ENCODE measurements at places on chromosomes 5 and 9.
A peak's percentile ranks its signal among the peaks of the same experiment; 100 is the strongest.

GRCh38 chr5:102450313-102450990, 48.3 kb downstream of the SLCO6A1 start:
- no peak for DNase-seq

GRCh38 chr5:38468978-38469706, 87.3 kb downstream of the LIFR start:
- DNase-seq = no peak

DNA sequence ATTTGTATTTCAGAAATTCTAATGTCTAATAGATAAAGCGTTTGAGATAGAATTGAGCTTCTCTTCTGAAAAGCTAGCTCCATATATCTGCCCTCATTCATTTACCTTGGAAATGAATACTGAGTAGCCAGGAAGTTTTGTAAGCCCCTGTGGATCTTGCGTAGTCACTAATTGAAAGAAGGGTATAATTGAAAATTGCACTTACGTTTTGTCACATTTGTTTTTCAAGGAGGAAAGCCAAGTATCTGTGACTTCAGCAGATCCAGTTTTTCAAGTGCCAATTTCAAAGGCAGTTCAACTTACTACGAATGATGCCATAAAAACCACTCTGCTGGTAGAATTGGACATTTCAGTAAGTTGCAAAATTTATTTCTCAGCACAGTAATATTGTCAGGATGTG, 14.0 kb downstream of the MTRR start:
- DNase-seq = no peak

GRCh38 chr5:114056185-114056538, 305.7 kb upstream of the KCNN2 start:
- DNase-seq = no peak

DNA sequence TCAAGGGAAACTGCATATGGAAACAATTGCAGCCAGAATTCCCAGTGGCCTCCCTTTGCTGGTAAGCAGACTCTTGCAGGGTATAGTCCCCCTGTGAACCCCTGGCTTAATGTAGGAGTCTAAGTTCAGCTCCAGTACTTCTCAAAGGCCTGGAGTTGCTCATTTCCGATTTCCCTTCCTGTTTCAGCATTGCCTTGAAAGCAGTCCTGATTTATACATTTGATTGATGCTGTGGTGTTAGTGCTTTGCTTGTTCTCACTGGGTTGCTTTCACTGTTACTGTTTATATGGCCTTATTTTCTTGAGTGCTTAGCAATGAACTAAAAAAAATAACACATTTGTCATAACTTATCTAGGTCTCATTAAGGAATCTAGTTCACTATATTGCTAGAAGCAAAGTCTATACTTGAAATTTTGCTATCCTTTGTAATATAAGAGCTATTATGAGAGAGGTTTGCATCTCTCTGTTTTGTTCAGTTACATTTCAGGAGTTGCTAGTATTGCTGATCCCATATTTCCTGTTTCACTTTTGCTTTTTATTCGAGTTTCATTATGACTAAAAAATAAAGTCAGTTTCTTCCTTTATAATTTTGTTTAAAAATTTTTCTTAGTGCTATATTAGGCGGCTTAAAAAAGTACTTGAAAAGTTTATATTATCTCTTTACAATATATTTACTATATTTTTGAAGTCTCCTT, 122.4 kb upstream of the NMUR2 start:
- DNase-seq = no peak

- DNase-seq = no peak
Measured at GRCh38 chr5:63233361-63233760, 654.7 kb downstream of the LRRC70 start.

DNA sequence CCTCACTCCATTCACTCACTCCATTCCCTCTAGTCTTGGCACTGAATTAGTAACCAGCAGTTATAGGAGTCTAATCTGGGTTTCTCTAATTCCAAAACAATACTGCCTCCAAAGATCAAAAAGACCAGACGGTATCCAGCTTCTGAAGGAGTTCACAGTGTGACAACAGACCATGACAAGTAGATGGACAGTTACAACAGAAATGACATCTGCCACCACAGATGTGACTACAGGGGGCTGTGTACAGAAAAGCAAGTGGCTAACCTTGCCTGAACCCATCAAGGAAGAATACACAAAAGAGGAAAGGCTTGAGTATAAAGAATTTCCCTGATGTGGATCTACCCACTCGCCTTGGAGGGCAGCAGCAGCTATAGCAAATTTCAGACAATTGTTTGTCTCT, 112.4 kb downstream of the ACTL7B start:
- no peak for DNase-seq

DNA sequence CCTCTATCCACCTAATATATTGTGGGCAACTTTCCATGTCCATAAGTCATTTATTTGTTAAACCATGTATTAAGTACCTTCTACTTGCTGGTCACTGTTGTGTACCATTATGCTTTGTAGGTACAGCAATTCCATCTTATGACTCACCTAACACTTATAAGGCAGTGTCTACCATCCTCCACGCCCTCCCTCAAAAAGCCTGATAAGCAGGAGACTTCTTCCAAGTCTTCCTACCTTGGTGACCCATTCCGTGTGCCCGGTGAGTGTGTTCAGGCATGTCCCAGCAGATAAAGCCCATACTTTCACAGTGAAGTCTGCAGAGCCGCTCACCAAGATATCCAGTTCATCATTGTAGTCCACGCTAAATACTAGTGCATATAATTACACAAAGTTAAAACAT, 17.4 kb downstream of the FBXW2 start:
- no peak for DNase-seq

GRCh38 chr5:78953092-78953800, 31.9 kb downstream of the ARSB start:
- DNase-seq = no peak

DNA sequence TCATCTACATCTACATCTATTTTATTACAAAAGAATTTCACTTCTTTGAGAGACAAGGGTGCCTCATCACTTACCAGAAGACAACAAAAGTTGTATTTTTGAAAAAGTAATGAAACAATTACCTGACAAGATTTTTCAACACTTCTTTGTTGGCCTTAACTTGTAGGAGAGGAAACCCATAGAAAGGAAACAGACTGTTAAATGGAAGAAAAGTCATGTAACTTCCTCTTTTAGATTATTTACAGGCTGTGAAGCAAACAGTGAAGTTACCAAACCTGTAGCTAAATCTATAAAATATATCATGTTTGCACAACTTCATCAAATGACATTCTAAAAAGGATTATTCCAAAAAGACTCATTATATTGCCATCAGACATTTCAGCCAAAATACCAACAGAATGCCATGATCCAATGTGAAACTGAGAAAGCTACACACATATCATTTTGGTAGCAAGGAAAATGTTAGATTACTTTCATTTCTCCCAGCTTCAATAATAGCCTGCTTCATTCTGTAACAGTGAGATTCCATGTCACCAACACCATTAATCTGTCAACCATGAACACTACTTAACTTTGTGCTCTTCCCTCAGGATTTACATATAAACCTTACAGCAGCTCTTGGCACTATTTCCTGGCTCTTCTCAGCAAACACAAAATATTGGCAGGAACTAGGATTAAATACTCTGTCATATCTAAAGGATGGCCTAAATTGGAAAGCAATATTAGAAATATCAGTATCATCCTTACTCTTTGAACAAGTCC, 122.5 kb downstream of the MCTP1 start:
- DNase-seq = no peak

DNA sequence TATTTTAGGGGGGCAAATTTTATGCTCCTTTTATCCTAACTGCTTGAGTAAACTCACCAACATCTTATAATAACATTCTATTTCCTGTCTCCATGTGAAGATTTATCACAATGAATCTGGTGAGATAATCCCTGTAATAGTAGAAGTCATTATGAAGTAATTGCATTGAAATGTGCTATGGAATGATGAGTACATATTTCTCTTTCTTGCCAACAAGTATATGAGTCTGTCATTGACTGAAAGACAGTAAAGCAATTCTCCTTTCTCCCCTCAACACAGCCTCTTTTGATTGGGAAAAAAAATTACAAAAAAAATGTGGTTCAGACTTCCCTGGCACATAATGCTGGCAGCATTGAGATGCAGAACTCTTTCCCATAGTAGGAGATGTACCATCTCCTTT, 459.2 kb upstream of the RGMB start:
- DNase-seq = no peak

DNA sequence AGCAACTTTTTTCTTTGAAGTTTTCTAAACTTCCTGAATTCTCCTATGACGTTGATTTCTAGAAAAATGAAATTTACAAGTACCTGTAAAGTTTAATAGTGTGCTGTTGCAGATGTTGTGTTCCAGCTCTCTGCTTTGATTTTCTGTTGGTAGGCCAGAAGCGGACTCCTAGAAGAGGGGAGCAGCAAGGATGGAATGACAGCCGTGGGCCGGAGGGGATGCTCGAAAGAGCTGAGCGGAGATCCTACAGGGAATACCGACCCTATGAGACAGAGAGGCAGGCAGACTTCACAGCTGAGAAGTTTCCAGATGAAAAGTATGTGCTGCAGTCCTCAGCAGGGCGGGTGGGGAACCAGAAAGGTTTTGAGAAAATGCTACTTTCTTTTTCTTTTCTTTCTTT, 8.3 kb downstream of the HABP4 start:
- DNase-seq = no peak

DNA sequence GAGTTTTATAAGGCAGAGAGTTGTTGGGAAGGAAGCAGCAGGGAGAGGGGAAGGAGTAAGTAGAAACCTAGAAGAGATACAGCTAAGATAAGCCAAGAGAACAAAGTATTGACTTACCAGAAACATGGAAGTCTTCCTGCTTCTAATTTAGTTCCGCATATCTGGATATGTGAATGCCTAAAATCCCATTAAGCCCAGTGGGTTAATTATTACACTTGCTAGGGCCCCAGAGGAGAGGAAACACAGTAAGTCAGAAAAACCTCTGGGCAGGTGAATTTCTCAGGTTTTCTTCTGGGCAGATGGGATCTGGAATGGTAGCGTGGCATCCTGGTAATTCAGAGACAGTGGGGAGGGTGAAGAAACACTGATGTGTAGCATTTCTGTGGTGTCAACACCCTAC, 104.7 kb upstream of the GABRP start:
- no peak for DNase-seq

DNA sequence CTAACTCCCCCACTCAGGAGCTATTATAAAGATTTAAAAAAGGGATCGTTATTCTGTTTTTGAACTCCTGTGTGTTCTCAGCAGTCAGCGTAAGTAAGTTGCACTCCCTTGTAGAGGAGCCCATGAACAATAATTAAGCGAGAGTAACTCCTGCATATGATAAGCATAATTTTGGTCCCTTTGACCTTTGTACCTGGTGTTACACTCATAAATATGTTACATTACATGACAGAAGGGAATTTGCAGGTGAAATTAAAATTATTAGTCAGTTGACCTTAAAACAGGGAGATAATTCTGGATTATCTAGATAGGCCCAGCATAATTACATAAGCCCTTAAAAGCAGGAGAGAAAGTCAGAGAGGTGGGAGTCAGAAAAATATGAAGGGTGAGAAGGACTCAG, 197.3 kb downstream of the KCTD16 start:
- no peak for DNase-seq

DNA sequence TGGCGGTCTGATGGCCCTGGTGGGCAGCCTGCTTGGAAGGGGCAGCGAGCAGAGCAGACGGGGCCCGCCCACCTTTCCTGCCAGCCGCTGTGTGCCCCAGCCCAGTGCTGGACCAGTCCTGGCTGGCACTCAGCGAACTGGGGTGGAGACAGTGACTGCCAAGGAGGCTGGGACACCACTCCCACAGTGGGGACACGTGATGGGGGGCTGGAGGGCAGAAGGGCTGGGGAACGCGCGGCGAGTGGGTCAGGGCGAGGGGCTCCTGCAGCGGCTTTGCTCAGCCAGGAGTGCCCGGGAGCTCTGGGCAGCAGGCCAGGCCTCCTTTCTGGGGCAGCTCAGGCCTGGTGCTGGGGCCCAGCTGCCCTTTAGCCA, 19.5 kb downstream of the NCS1 start:
- DNase-seq = no peak

DNA sequence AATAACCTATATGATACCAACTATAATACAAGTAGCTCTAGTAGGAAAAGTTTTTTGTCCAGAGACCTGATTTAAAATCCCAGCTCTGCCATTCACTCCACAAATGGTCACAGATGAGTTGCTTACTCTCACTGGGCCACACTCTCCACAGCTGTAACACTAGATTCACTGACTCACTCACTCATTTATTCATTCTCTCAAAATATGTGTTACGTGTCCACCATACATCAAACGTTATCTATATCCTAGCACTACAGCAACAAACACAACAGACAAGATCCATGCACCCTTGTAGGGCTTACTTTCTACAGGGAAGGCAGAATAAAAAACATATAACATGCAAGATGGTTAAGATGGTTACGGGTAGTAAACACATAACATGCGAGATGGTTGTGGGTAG, 146.3 kb downstream of the CDK5RAP2 start:
- DNase-seq = no peak

DNA sequence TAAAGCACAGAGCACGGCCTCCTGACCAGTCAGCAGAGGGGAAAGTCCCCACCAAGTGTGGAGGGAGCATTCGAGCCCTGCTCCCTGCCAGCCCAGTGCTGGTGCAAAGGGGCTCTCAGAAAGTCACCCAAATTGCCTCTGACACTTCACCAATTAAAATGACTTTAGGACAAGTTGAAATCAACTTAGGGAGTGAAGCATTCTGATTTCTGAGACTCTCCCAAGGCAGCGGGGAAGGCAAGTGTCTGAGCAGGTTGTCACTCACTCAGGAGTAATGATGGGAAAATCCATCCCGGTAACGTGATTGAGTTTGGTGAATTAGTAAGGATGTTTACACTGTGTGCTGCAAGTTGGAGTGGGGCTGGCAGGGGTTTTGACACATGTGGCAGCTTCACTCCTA, 73.7 kb downstream of the PCDH1 start:
- DNase-seq = no peak

GRCh38 chr5:177358370-177358819, 671 bp downstream of the RGS14 start:
- no peak for DNase-seq

- DNase-seq = no peak
Measured at GRCh38 chr5:106875591-106876297, 795.0 kb downstream of the EFNA5 start.

- no peak for DNase-seq
Measured at GRCh38 chr5:143976055-143976454, 164.1 kb downstream of the HMHB1 start.

DNA sequence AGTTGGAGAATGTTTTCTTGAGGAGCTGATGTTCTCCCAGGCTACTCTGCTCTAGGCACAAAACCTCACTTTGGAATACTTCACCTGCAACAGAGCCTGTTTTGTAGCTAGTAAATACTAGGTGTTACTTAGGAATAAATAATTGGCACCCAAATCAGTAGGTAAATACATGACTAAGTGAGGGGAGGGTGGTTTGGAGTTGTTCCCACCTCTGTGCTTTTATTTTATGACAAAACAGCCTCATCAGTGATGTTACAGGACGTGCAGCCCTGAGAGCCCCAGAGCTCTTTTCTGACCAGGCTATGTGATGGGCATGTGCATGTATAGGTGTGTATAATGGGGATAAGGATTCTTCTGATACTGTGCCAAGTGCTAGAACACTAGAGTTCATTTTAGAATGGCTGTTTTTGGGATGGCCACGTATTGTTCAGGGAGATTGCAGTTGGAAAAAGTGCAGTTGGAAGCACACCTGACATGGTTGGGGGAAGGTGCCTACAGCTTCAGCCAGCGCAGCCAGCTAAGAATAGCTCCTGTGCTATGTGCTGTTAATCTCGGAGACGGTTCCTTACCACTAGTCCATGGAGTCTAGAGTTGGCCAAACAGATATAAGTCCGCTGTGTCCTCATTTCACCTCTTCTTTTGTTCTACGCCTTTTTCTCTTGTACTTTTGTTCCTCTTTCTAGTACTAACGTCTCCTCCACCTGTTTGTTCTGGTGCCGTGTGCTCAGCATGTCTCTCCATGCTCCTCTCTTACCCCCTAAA, 284.7 kb downstream of the FANCC start:
- DNase-seq = peak; percentile 34

Data from NCI-H526 treated with DMSO at 0.1 percent for 48 hours (cell line).